Pons (tissue), 1 donor: ENCODE measurements at places on chromosomes 4 and X.

GRCh38 chr4:48187813-48188212, 53.8 kb upstream of the TXK start:
- DNase-seq = no peak

DNA sequence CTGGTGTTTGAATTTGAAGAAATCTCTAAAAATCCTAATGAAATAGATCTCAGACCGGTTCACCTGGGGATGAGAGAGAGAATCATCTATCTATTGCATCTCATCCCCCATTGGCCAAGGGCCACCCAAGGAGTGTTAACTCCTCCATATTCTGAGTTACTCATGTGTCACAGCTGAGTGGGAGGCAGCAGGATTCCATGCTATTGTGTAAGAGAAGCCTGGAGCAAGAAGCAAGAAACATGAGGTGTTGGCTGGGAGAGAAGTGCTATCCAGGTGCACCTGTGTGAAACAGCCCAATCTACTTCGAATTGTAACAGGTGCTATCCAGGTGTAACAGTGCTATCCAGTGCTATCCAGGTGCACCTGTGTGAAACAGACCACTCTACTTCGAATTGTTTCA, 150.3 kb upstream of the MAOA start:
- DNase-seq = no peak

DNA sequence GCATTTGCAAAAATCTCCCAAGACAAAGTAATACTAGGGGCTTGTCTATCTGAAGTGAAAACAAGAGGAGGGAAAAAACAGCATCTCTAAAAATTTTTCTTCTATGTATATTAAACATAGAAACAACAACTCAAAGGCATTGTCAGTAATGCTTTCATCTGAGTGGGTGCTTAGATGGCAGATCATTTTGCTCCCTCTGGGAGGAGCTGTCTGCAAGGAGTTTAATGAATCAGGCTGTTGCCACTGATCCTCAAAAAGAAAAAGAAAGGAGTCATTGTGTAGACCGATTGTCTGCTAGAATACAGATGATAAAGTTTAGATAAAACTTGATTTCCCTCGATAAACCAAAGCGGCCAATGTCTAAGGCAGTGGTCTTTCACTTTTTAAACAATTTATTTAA, 49.7 kb upstream of the KLHL8 start:
- DNase-seq = peak; percentile 93

- DNase-seq = no peak
Observed at GRCh38 chr4:21979196-21979595, 30.6 kb upstream of the KCNIP4 start.

GRCh38 chr4:88481537-88481936, 24.6 kb downstream of the HERC5 start:
- no peak for DNase-seq

DNA sequence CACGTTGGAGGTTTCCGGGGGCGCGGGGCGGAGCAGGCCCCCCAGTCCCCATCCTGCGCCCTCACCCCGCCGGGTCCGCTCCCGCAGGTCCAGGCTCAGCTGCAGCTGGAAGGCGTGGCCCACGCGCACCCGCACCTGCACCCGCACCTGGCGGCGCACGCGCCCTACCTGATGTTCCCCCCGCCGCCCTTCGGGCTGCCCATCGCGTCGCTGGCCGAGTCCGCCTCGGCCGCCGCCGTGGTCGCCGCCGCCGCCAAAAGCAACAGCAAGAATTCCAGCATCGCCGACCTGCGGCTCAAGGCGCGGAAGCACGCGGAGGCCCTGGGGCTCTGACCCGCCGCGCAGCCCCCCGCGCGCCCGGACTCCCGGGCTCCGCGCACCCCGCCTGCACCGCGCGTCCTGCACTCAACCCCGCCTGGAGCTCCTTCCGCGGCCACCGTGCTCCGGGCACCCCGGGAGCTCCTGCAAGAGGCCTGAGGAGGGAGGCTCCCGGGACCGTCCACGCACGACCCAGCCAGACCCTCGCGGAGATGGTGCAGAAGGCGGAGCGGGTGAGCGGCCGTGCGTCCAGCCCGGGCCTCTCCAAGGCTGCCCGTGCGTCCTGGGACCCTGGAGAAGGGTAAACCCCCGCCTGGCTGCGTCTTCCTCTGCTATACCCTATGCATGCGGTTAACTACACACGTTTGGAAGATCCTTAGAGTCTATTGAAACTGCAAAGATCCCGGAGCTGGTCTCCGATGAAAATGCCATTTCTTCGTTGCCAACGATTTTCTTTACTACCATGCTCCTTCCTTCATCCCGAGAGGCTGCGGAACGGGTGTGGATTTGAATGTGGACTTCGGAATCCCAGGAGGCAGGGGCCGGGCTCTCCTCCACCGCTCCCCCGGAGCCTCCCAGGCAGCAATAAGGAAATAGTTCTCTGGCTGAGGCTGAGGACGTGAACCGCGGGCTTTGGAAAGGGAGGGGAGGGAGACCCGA, 14.0 kb downstream of the SHOX start:
- DNase-seq = no peak
